AG20443 (cell line): ENCODE measurements at places on chromosomes 12 and 14.

GRCh38 chr12:49131894-49132461 is 783 bp upstream of the TUBA1B start:
- peak; percentile 16 for DNase-seq

- DNase-seq = no peak
These were observed 359.8 kb downstream of the FOXG1 start for GRCh38 chr14:29126361-29126760.

- DNase-seq = no peak
These were observed 411.2 kb downstream of the NPAS3 start for GRCh38 chr14:33349871-33350270.

GRCh38 chr12:52865090-52865944 is 16.5 kb upstream of the KRT78 start:
- peak; percentile 90 for DNase-seq

GRCh38 chr14:75800792-75801191 is 139.7 kb downstream of the TTLL5 start:
- DNase-seq = no peak

DNA sequence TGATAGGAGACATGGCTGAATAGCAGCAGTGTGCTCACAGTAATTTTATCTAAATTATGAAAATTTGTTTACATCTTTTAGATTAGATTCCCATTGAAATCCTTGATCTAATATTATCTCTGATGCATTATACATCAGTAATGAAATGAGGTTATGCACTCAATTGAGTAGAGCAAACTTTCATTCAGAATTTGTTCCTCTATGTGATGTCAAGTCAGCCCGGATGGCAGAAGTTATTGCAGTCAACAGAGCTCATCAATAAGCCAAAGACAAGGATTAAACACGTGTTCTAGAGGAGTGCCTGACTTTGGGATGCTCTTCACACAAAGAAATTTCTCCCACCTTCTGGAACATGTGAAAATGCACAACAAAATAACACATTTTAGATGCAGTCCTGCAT is 688.8 kb downstream of the TMEM121 start:
- DNase-seq = no peak

DNA sequence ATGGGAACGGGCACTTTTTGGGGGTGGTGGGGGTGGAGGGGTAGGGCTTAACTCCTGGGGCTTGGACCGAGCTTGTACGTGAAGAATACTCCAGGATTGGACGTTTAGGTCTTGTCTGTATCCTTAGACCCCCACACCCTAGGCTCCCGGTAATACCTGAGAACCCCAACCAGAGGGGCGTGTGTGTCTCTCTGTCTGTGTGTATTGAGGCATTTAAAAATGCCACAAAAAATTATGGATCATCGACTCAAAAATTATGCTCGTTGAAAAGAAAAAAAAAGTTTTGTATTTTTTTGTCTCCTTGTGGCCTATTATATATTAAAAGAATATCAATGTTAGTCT is 459 bp downstream of the PPFIBP1 start:
- DNase-seq = no peak

DNA sequence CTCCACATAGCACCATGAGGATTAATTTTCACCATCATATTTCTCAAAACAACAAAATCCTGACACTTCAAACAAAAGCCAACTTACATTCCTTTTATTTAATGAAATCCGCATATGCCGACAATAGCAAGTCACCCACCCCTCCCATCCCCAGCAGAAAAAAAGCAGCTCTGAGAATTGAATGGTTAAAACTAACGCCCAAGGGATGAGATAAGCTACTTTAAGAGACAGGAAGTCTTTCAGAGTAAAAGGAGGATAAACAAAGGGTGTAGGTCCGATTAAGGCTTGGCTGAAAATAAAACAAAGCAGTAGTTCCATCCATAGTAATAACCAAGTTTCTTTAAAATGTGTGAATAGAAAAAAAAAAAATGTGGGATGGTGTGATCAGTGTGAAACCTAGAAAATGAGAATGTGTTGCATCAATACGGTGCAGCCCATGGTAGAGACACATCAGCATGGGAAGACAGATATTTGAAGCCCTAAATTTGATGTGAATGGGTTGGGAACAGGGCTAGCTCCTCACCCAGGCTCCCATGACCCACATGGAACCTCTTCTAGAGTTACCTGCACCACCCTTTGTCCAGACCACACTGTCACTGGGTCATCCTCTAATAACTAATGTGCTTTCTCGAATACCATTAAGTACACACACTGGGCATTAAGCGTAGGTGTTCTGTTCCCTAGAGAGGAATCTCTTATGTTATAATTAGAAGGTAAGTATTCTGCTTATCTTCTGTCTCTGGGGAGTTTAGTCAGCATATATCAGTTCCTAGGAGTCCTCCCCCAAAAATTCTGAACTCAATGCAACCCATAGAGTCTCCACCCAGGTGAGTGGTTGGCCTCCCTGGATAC is 31.7 kb downstream of the RTRAF start:
- DNase-seq = no peak

DNA sequence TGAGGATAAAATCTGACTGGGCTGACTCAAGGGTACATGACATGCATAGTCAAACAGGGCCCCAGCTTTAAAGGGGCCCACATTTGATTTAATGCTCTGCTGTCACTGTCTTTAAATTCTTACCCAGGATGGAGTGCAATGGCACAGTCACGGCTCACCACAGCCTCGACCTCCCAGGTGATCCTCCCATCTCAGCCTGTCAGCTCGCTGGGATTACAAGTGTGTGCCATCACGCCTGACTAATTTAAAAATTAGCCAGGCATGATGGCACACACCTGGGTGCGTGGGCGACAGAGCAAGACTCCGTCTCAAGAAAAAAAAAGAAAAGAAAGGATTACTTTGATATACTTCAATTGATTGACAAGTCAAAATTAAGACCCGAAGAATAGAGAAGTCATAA is 9.2 kb upstream of the PLBD1 start:
- no peak for DNase-seq

- no peak for DNase-seq
These were observed 87.4 kb upstream of the FZD10 start for GRCh38 chr12:130074661-130075406.

DNA sequence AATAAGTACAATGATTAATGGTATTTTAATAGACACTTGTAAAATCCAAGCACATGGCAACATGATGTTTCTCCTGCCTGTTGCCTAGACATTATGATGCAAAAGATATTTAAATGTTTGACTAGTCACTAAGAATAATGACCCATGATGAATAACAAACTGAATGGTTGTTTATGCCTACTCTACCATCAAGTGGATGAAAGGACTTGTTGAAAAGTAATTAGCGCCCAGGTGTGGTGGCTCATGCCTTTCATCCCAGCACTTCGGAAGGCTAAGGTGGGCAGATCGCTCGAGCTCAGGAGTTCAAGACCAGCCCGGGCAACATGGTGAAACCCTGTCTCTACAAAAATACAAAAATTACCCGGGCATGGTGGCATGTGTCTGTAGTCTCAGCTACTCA is 30.7 kb downstream of the KIF21A start:
- DNase-seq = no peak

GRCh38 chr14:71324767-71325272 is 417.6 kb downstream of the PCNX1 start:
- no peak for DNase-seq

GRCh38 chr14:76765461-76765931 is 4.2 kb downstream of the VASH1 start:
- DNase-seq = no peak

- DNase-seq = no peak
These were observed 50.2 kb downstream of the RAB35 start for GRCh38 chr12:120066341-120066740.

- peak; percentile 75 for DNase-seq
These were observed 43.1 kb downstream of the LLPH start for GRCh38 chr12:66087365-66087943.

GRCh38 chr14:23095196-23096108 is at the start of gene C14orf119:
Gene C14orf119, plus strand, starts transcription at chr14:23095505. Its CDS starts 2,154 bp downstream, at chr14:23097659.
- peak; percentile 98 for DNase-seq

DNA sequence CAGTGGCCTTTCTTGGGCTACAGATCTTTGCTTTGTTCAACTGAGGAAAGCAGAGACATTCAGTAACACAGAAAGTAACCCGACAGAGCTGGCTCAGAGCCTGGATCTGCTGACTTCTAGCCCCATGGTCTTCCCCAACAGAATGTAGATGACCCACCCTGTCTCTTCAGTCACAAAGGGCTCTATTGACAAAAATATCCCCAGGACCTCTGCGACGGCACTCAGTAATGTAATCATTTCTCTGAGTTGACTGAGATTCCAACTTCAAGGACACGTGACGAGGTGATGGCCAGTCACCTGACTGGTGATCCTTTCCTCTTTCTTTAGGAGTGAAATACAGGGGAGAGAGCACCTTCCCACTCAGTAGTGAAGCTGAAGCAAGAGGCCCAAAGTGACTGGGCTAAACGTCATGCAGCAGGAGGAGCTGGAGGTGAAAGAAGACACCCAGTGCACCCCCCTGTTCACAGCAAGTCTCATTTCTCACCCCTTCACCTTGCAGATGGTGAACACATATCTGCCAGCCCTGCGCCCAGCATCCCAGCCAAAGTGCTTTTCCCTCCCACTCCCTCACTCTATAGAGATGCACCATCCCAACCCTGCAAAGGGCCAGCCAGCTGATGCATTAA is 179.2 kb upstream of the EGLN3 start:
- no peak for DNase-seq

GRCh38 chr14:98893675-98894074 is 378.3 kb downstream of the BCL11B start:
- no peak for DNase-seq

DNA sequence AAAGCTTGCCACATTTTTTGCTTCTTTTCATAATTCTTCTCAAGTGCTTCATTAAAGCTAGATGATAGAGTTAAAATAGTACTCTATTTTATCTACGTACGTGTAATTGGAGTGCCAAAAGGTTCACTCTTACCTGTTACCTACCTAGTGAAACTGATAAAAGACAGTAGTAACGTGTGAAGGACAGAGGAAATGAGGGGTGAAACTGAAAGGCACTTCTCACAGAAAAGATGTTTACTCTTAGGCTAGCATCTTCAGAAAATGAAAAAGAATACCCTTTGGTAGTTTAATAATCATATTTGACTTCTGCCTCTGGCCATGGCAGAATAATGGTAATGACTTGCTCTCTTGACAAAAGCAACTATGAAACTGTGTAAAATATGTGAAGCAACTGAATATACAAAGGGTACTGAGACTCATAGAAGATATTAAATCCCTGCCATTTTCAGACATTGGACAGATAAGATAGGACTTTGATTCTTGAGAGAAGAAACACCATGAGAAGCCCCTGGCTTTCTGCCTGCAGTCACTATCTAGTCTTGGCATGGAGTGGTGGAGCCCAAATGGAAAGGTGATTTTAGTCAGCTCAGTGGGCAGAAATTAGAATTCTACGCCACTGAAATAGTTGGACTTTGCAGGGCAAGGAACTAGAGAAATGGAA is 6.3 kb upstream of the EVL start:
- DNase-seq = no peak

GRCh38 chr14:64061706-64062105 is 208.9 kb downstream of the SYNE2 start:
- no peak for DNase-seq

GRCh38 chr14:75009176-75009575 is 6.5 kb downstream of the EIF2B2 start:
- no peak for DNase-seq

GRCh38 chr14:95679148-95679815 is 6.9 kb upstream of the TCL1B start:
- DNase-seq = no peak

DNA sequence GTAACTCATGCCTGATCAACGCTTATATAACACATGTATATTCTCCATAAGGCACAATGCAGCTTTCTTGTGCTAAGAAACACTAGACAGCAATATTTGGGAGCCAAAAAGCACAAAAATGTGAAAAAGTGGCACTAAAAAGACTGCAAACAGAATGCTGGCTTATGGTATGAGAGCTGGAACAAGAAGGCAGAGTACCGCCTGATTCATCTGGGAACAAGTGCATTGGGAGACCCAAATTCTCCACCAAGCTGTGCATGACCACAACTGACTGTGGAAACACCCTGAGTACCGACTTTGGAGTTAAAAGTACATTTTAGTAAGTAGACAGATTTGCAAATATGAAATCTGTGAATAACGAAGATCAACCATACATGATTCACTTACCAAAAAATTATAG is 25.1 kb downstream of the E2F7 start:
- no peak for DNase-seq

GRCh38 chr12:52878507-52879393 is 26.1 kb downstream of the KRT8 start:
- no peak for DNase-seq

DNA sequence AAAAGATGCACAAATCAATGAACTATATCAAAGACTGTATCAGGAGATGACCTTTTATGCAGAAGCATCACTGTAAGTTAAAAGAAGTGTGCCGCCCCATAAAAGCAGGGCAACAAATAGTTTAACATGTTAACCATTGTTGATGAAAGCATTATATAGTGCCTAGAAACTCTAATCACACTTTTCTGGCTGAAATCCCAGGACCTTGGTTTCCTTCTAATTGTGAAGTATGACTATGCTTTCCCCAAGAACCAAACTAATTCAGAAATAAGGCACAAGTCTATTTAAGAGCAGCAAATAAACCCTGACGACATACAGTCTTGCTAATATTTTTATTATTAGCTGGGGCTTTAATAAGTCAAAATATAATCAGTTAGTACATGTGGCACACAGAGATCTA is 21.7 kb downstream of the RACGAP1 start:
- DNase-seq = no peak

DNA sequence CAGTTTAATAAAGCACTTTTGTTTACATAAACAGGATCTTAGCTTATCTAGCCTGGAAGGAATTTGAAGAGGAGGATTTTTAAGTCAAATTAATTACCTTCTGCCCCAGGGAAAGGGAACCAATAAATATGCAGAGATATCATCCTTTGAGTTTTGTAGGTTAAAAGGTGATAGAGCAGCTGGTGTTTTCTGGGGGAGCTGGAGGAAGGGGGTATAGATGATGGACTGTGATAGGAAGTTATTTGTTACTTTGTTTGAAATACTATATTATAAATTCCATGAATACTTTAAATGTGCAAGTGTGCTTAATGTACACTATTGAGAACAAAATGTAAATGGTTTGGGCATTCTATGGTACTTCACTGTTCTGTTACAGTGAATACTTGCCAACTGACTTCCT is 55.2 kb downstream of the NPAS3 start:
- no peak for DNase-seq

GRCh38 chr12:99722690-99723486 is 75.3 kb downstream of the GARIN6 start:
- DNase-seq = no peak

- DNase-seq = no peak
These were observed 13.9 kb downstream of the SETD3 start for GRCh38 chr14:99466758-99467157.

- DNase-seq = no peak
These were observed 40.7 kb downstream of the PTPRQ start for GRCh38 chr12:80484746-80485145.

- peak; percentile 32 for DNase-seq
These were observed 18.7 kb downstream of the FOXG1 start for GRCh38 chr14:28785096-28785952.
